ENCODE measurements at places on chromosomes 11 and 22. TPM values are rescaled to one million over a fixed set of nuclear protein-coding genes. Genes with fewer than 3 reads are reported as not detected.

ADAMTS8 gene
- 39.1 TPM for total RNA-seq

DNA sequence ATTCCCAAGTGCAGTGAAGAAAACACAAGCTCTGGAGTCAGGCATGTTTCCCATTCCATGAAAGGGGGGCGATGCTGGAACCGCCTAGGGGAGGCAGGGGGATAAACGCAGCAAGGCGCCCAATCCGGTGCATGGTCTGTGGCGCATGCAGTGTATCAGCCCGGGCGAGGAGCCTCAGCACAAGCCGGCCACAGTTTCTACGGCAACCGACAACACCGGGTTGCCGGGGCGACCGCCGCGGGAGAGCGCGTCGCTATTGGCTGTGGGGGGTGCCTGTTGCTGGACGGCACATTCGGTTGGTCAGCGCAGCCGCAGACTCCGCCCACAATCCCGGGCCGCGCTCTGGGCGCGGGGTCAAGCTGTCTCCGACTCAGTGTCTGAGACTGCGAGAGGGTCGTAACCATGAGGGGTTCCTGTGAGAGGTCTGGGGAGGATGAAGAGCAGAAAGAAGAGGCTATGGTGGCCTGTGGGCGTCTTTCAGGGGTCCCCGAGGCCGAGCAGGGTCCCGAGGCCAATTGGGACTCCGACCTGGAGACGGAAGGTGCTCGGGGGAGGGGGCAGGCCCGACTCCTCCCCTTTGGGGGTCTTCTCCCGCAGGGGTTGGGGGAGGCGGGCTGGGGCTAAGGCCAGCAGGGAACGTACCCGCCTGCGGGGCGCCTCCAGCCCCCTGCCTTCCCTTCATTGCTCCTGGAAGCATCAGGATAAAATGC lies at the start of gene LRRC74B:
LRRC74B (plus strand) TSS at position 362 of the 710 bp plus-strand sequence; CDS start at position 403, 41 bp downstream.
- no peaks in the 10 kb centered on the region for H3K27me3 ChIP-seq
- peaks cover 13% of the 10 kb centered on the region for H3K4me1 ChIP-seq
- peak; percentile 91 for DNase-seq

GAB4 gene
- not detected for total RNA-seq

IL17REL gene
- not detected for total RNA-seq

DNA sequence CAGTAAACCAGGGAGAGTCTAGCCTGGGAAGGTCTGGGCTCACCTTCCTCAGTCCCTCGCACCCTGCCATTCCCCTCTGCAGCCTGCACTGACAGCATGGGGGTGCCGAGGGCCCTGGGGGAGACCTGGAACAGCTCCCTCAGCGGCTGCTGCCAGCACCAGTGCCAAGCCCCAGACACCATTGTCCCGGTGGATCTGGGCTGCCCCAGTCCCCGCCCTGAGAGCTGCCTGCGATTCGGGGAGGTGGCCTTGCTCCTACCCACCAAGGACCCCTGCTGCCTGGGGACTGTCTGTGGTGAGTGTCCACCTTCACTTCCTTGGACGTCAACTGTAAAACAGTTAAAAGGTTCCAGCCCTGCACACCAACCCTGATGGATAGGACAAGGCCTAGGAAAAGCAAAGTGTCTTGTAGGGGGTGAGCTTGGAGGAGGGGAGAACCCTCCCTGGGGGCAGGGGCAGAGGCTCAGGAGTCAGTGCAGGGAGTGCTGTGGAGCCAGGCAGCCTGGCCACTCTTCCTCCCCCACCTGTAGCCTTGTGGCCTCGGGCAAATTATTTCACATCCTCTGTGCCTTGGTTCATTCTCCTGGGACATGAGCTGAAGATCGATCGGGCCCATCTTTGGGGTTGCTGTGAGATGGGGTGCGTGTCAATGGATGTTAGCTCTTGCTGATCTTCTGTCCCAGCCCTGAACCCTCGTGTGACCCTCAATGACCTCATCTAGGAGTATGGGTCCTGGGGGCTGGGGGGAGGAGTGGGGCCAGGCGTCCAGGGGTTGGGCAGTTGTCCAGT lies 85.2 kb upstream of the MYOD1 start:
- H3K27ac ChIP-seq = no peak overlapping the region
- peak; percentile 51 for DNase-seq
- H3K27me3 ChIP-seq = no peaks in the 10 kb centered on the region
- H3K4me1 ChIP-seq = no peaks in the 10 kb centered on the region
- H3K4me3 ChIP-seq = no peak overlapping the region

DNA sequence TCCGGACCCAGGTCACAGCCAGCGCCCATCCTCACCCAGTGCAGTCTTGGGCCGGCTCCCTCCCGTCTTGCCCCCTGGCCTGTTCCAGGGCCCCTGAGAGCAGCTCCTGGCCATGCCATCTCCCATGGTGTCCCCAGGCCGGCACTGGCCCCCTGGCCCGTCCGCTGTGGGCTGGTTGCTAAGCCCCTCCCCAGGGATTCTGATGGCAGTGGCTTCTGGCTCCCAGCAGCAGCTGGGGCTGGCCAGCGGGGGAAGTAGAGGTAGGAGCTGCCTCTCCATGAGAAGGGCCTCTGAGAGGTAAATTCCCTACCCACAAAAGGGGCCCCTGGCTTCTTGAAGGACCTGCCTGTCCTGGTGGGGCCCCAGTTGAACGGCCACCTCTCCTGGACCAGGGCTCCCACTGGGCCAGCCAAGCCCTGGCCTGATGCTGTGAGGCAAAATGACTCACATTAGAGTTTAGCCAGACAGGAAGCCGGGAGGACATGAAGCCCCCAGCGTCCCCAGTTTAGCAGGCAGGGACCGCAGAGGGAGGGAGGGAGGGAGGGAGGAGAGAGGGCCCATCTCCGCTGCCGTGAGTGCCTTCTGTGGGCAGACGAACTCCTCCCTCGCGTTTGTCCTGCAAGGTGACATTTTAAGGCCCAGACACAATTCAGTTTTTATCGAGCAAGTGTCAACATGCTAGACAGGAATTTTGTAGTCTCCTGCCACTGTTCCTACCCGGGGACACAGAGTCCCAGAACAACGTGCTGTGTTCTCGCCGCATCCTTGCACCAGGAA lies 32.9 kb upstream of the GAL start:
- no peaks in the 10 kb centered on the region for H3K4me1 ChIP-seq
- H3K27ac ChIP-seq = no peak overlapping the region
- no peak overlapping the region for H3K4me3 ChIP-seq
- DNase-seq = no peak

- H3K27me3 ChIP-seq = no peaks in the 10 kb centered on the region
- no peaks in the 10 kb centered on the region for H3K36me3 ChIP-seq
- DNase-seq = no peak
- no peak overlapping the region for H3K27ac ChIP-seq
Measured at GRCh38 chr22:19810381-19811201, 44.1 kb downstream of the GNB1L start.

CELSR1 gene
- 53.5 TPM for total RNA-seq

CST6 gene
- 23.7 TPM for total RNA-seq

DNA sequence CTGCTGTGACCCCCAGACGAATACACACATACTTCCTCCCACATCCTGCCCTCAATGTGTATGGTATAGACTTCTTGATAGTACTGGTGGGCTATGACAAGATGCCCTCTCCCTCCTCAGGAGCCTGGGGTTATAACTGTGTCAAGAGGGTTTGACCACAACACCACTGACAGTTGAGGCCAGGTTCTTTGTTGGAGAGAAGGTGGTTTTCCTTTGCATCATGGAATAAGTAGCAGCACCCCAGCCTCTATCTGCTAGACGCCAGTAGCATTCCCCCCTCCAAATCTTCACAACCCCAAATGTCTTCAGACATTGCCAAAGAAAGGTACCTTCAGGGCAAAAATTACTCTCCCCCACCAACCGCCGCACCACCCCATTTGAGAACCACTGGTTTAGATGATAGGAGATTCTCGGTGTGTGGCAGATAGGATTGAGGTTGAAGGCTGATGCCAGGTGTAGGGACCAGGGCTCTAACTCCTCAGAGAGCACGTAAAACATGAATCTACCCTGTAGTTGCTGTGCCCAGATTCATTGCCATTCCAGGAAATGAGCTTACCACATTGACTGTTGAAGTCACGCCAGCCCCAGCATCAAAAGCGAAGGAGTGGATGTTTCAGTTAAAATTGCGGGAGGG lies 5.5 kb upstream of the MYO18B start:
- no peaks in the 10 kb centered on the region for H3K36me3 ChIP-seq
- no peaks in the 10 kb centered on the region for H3K27me3 ChIP-seq
- no peaks in the 10 kb centered on the region for H3K4me1 ChIP-seq

GRCh38 chr11:112932593-112932992 lies 28.6 kb upstream of the NCAM1 start:
- no peaks in the 10 kb centered on the region for H3K36me3 ChIP-seq
- no peak overlapping the region for H3K27ac ChIP-seq

DNA sequence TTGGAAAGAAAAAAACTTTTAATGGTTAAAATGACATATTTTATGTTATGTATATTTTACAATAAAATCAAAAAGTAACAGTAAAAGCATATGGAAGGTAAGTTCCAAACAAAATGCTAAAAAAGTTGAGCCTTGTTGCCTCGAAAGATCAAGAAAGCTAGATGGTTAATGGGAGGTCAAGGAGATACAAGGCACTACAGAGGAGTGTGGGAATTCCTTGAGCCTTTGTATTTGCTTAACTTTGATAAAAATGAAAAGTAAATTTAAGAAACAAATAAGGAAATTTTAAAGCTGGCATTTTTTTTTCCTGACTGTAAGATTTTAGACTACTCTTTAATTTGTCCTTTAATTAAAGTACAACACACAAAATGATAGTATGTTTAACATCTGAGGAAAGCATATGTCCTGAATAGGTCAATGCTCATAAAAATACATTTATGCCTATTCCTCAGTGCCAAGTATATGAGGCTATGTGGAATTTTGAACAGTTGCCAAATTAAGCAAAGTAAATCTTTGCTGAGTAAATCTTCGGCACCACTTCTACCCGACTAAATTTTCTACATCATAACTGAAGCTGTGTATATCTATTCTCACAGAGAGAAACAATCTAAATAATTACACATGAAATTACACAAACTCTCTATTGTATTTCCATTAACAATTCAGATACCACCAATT lies 108.8 kb downstream of the TTC28 start:
- no peak overlapping the region for H3K4me3 ChIP-seq
- H3K27ac ChIP-seq = no peak overlapping the region
- H3K36me3 ChIP-seq = no peaks in the 10 kb centered on the region
- no peaks in the 10 kb centered on the region for H3K4me1 ChIP-seq
- H3K27me3 ChIP-seq = no peaks in the 10 kb centered on the region

- DNase-seq = no peak
- no peaks in the 10 kb centered on the region for H3K27me3 ChIP-seq
- H3K4me3 ChIP-seq = no peak overlapping the region
Measured at GRCh38 chr11:19727246-19727645, 14.6 kb downstream of the NAV2 start.

GRCh38 chr22:44599500-44600140 lies 101.6 kb upstream of the RTL6 start:
- H3K27ac ChIP-seq = no peak overlapping the region
- peaks cover 9% of the 10 kb centered on the region for H3K4me1 ChIP-seq
- peaks cover 17% of the 10 kb centered on the region for H3K27me3 ChIP-seq
- no peak for DNase-seq
- no peaks in the 10 kb centered on the region for H3K36me3 ChIP-seq
- no peak overlapping the region for H3K4me3 ChIP-seq

ALDH3B2 gene
- 1.3 TPM for total RNA-seq

XNDC1N gene
- 7.0 TPM for total RNA-seq

DNA sequence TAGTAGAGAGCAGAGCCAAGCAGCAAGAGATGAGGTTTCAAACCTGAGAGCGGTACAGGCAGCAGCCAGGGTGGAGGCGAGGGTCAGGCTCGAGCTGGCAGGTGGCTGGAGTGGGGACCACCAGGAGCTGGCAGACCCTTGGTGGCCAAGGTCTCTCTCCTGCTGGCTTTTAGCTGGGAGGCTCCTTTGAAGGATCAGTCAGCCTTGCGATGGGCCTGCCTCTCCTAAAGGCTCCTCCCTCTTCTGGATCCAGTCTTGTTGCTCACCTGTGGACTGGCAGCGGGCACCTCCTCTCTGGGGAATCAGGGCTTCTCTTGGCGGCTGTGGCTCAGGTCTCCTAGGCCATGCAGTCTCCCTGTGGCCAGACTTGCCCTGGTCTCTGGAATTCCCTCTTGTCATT lies 24.8 kb downstream of the TPST2 start:
- no peaks in the 10 kb centered on the region for H3K27me3 ChIP-seq
- no peak overlapping the region for H3K27ac ChIP-seq
- peaks cover 14% of the 10 kb centered on the region for H3K4me1 ChIP-seq
- peaks cover 8% of the 10 kb centered on the region for H3K36me3 ChIP-seq
